CD4-positive, alpha-beta T cell treated with Interleukin-12 subunit alpha and Interleukin-12 subunit beta, for 1 hour (primary cell): ENCODE measurements at places on chromosomes 4 and X.

GRCh38 chr4:148565801-148566200 lies 123.6 kb upstream of the NR3C2 start:
- DNase-seq, result no peak

DNA sequence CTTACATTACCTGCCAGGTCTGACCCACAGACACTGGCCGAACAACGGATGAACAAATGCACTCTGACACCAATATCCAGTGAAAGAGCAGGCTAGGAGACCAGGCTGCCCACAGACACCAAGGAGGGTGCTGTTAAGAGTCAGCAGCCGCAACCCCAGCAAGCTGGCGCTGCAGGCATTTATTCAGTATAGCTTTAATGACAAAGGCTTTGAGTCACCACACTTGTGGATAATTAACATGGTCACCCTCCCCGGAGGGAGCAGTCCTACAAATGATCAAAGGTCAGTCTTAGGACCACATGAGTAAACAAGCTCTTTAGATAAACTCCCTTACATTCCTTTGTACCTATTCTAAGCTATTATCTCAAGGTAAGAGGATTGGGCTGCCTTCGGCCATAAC lies 368.5 kb upstream of the GRID2 start:
- DNase-seq, result no peak

GRCh38 chr4:165905405-165906027 lies 32.5 kb downstream of the TLL1 start:
- DNase-seq, result no peak

- no peak for DNase-seq
These were observed 323.9 kb upstream of the PRPS2 start for GRCh38 chrX:12467321-12467720.

GRCh38 chr4:155391932-155392331 lies 15.2 kb upstream of the MAP9 start:
- DNase-seq, result no peak

DNA sequence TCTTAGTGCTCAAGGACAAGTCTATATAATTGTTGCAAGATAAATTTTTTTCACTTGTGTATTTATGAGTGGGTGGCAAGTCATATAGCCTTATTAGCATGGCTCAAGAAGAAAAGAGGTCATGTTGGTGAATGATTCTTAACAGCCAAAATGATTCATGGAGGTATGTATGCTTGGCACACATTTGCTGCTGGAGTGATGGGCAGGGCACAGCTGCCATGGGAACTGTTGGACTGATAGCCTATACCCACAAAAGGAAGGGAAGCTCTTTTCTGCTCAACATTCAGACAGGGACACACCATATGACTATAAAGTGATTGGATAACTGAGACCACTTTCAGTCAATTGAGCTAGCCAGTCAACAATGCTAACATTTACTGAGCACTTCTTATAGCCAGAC lies 46.8 kb upstream of the PITX2 start:
- DNase-seq, result no peak

DNA sequence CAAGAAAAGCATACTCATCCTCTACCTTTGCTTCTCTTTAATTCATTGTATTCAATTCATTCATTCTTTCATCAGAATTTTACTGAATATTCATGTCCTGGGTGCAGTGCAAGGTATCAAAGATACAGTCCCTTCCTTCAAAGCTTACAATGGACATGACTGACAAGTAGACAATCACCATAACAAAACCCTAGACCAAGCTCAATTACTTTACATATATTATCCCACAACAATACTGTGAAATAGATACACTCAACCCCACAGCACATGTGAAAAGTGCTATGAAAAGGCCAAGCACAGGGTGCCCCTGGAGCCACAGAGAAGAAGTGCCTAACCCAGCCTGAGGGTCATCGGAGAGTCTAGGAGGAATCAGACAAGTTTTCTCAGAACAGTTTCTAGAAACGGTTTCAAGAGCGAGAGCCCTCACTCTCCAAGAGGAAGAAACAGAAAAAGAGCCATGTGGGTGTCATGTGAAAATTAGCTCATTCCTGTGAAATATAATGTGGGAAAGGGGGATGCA lies 15.3 kb downstream of the AMBN start:
- no peak for DNase-seq

DNA sequence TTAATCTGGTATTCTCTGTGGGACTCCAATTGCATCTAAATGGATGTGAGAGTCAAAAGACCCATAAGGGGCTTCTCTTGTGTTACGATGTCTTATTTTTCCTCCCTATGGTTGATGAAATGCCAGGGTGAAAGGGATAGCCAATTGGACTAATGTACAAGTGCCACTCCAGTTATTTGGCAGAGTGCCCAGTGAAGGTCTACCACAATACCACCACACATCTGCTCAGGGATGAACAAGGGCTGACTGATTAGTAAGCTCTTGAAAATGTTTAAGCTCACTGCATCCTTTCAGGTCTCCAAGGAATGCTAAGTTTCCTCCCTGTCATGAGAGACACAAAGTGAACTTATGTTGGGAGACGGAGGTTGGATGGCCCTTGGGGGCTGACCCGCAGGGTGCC lies 57.8 kb downstream of the HEPH start:
- DNase-seq, result no peak

- DNase-seq, result no peak
These were observed 20.9 kb upstream of the SOD3 start for GRCh38 chr4:24774452-24774851.

DNA sequence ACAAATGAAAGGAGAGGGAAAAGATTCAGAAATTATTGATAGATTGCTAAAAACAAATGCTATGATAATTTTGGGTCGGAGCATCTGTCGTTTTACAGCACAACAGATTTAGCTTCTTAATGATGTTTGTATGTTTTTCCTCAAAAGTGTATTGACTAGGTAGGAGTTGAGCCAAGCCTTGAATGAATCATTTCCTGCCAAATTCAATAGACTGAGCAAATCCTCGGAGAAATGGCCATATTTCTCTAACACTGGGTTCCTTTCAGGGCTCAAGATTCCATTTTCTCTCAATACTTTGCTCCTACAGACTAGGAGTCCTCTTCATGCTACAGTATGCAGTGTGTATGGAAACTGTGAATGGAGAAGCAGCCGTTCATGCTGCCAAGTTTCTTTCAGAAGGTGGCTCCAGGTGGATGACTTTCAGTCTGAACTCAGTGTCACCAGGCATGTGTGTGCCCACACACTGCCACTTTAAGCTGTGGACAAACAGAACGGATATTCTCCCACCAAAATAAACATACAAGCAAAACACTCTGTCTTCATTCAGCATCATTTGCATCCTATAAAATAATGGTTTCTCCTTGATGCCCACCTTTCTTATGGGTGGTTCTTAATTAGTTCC lies 146.0 kb downstream of the TBL1X start:
- DNase-seq, result no peak

- no peak for DNase-seq
These were observed 81.4 kb upstream of the GPR34 start for GRCh38 chrX:41607264-41607832.

GRCh38 chrX:41026702-41027078 lies 58.6 kb upstream of the USP9X start:
- no peak for DNase-seq

DNA sequence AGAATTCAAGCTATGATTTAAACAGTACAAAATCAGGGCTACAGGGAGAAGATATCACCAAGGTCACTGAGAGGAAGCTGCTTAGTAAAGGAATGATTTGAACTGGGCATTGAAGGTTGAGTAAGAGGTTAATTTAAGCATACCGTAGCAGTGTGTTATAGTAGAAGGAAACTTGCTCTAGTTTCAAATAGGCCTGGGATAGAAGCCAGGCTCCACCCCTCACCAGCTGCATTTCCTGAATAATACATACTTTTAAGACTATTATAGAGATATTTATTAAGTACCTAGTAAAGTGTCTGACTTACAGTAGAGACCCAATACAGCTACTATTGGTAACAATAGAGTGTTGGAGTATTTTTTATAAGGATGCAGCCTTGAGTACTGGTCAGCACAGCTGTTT lies 118.0 kb upstream of the GLRA2 start:
- no peak for DNase-seq

GRCh38 chr4:5368426-5368825 lies 317.1 kb downstream of the STK32B start:
- no peak for DNase-seq

- no peak for DNase-seq
These were observed 420.0 kb upstream of the TENM3 start for GRCh38 chr4:181823183-181823582.

DNA sequence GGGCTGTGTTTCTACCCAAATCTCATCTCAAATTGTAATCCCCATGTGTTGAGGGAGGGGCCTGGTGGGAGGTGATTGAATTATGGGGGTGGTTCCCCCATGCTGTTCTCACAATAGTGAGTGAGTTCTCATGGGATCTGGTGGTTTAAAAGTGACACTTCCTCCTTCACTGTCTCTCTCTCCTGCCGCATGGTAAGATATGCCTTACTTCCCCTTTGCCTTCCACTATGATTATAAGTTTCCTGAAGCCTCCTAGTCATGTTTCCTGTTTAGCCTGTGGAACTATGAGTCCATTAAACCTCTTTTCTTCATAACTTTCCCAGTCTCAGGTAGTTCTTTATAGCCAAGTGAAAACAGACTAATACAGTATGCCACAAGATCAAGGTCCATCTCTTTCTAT lies 70.0 kb upstream of the MSX1 start:
- no peak for DNase-seq

- DNase-seq, result no peak
These were observed 9.5 kb downstream of the CYTL1 start for GRCh38 chr4:5009796-5010195.

DNA sequence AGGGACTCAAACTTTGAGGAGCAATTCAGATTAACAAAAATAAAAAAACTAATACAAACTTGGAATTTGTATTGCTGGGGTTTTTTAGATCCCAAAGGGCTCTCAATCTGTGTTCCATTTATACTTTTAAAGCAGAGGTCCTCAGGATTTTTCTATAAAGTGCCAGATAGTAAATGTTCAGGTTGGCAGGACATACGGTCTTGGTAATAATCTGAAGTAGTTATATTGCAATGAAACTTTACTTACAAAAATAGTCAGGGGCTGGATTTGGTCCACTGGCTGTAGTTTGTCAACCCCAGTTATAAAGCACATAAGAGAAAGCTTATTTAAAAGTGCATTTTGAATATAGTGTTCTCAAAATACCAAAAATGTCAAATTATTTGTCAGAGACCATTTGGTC lies 164.1 kb upstream of the CTSO start:
- DNase-seq, result no peak

DNA sequence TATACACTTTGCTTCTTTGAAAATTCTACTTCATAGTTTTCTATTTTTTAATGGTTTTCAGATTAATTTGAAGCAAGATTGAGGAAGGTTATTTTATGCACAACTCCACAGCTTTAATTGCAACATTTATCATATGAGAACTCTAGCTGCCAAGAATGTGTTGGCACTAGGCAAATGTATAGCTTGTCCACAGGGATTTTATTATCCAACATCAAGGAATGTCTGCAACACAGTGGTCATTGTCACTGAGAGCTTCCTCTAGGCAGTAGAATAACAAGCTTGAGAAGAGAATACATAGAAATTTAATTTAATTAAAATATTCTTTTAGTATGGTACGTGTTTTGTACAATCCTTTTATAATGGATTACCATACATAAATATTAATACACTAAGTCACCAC lies 1600.8 kb downstream of the ARAP2 start:
- DNase-seq, result no peak

GRCh38 chr4:88928852-88929251 lies 128.1 kb downstream of the FAM13A start:
- DNase-seq, result no peak

DNA sequence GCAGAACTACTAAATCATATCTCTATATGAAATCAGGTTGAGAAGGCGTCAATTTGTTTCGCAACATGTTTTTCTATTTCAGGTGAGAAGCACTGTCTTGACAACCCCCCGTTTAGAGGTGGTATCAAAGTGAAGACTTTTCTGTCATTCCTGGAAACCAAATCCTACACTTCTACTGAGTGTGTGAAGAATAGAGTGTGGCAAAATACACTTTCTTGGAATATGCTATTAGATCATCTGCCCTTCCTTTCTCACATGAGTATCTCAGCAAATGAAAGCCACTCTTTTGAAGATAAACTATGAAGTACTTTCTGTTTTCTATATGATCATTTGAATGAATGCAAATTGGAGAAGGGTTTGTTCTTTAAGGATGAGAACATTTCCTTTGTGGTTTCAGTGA lies 174.0 kb upstream of the FMR1 start:
- DNase-seq, result no peak

DNA sequence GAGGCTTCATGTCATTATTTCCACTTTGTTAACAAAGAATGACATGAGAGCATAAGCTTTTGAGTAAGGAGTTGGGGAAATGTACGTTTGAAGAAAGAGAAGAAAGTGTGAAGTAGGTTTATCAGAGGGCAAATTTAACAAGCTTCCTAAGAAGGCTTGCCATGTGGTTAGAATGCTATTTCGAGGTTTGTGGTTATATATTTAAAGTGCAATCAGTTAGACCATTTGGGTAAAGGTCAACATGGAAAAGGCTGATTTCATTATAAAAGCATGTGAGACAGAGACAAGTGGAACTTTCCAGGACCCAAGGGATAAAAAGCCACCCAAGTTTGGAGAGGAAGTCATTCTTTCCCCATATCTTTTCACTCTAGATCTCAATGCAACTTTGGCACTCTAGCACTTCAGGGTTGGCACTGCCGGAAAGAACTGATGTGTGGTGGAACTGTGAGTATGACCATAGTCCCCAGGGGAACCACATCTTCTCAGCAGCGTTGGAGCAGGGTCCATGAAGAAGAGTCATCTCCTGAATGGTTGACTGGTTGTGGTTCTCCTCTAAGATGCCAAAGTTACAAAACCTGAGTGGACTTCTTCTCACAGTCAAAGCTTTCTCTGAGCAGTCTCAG lies 529.9 kb downstream of the MID1IP1 start:
- no peak for DNase-seq

DNA sequence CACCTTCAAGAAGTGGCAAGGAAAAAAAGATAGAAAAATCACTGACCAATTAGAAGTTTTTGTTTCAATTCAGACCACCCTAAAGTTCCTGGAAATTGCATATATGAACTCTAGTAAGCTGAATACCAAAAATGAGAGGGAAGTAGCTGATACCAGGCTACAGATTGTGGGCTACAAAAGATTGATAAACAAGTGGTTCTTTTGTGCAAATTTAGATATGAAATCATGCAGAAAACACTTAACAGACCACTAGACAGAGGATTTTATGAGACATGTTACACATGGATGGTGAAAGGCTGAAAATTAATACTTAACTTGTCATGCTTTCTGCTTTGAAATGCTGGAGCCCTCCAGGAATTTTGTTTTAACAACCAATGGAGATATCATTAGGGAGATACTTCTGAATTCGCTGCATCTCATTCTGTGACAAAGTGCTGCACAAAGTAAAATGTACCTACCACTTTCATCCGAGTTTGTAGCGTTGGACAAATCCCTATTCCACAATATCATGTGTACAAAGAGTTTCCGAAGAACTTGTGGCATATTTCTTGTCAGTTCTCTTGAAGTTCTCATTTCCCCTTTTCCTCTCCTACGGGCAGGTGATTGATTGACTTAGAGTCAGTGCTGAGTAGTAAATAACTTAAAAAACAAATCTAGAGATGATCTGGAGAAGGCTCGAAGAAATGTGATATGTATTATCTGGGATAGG lies 235.0 kb downstream of the PALLD start:
- DNase-seq, result no peak
